ENCODE measurements at places on chromosomes 3 and 15.

GRCh38 chr3:123749711-123750110 lies 134.4 kb downstream of the MYLK start:
- DNase-seq: no peak

DNA sequence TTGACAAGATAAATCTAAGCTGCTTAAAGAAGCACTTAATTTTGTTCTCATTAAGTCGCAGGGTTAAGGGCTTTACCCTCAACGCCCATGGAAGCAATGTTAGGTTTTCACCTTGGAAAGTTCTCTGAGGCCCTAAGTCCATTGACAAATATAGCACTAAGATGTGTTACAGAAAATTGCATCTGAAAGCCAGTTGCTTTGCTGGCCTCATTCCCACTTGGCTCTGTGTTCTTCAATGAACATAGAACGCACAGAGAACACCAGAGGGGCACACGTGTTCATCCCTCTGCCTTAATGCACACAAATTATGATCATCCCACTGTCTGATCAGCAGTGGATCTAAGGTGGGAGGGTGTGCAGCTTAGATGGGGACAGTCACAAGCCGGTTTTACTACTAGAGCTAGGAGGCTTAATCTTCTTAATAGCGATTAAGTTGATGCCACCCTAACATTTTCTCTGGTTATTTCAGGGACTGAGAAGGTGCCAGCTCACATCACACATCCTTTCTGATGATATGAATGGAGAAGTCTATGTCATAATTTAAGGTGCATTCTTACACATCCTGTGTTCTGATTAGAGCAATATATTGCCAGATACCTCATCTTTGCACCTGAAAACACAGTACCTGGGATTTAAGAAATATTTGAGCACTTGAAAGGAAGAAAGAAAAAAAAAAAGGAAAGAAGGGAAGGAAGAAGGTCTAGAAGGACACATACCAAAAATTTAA lies 224.4 kb upstream of the ICE2 start:
- no peak for DNase-seq

- no peak for DNase-seq
Measured at GRCh38 chr3:95710684-95711083, 1103.7 kb upstream of the EPHA6 start.

GRCh38 chr3:119557877-119558269 lies 1.5 kb downstream of the CD80 start:
- no peak for DNase-seq

GRCh38 chr3:9779721-9780457 lies 10.1 kb upstream of the CAMK1 start:
- DNase-seq: no peak

- DNase-seq: no peak
Measured at GRCh38 chr3:151709847-151710246, 23.9 kb upstream of the AADACL2 start.

DNA sequence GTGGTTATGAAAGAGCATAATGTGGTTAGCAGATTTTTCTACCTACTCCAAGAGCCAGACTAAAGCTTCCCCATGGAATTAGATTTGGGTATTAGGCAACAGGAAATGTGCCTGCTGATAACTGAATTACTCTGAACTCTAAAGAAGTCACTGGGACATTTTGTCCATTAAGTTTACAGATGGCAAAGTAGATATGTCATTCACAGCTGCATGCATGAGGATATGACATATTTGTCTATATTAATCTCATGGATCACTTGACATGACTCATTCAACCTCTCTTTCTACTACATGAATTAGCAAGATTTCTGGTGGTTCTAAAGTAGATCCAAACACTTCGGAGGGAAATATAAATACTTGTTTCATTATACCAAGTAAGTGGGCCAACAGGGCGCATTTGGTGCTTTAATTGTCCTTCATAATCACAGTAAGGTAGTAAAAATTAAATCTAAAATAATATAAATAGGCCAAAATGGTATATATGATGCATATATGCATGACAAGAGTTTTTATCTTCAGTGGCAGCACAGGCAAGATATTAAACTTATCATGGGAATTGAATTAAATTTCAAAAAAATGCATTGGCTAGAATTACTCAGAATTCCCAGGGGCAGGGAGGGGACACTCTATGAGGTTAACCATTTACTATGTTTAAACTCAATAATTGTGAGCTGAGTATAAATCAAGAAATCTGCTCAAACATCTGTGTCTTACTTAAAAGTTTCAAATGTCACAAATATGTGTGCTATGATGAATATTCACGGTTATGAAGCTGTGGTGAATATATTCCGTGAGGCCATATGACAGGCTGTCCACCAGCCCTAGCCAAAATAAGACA lies 365.3 kb upstream of the KCNMB2 start:
- DNase-seq: no peak

DNA sequence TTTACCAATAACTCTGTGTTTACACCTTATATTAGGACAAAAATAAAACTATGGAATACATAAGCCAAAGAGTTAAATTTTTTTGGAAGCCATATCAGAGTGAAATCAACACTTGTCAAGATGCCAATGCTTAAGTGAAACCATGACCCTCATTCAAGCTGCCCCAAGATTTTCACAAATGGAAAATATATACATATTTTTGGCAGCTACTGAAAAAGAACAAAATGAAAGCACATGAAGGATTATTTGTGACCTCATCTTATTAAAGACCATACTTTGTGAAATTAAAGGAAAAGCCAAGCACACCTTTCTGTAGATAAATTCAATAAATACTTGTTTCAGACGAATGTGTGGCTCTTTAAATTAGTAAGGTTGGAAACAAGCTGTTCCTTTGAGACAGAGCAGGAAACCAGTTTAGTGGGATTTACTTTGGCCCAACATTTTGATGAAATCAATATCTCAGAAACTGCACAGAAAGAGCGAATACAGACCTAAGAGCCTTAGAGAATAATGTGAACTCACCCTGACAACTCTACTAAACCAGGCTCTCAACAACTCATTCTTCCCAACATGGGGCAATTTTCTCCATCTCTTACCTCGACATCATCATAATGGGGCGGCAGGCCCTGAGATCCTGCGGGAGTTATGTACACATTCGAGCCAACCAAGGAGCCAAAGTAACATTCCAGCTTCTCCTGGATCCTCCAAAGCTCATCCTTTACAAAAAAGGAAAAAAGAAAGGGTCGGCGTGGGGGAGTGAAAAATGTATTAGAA lies 11.1 kb downstream of the RIOX2 start:
- no peak for DNase-seq

DNA sequence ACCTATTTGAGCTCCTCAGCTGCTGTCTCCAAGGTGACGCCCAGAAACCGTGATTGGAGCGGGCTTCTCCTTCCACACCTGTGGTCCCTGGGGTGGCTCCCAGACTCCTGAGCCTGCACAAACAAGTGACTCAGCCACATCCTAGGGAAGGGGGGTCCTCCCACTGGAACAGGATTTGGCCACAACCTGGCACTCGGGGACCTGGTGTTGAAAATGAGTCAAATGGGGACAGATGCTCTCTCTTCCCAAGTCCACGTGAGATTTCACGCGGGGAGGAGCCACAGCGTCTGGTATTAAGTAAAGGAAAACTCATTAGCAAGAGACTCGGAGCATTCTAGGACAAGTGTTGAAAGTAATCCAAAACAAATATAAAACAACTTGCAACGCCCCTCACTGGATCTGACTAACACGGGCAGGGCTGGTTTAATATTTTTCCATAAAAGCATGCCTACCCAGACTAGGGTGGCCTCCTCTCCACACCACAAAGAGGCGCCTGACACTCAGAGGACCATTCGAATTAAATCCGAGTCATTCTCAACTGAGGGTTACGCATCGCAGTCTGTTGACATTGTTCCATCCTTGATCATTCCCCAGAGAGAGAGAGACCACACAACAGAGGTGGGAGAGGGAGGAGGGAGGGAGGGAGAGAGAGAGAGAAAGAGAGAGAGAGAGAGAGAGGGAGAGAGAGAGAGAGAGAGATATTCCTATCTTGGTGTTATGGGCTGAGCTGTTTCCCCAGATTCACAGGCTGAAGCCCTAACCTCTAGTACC lies 74.4 kb downstream of the MGLL start:
- no peak for DNase-seq

DNA sequence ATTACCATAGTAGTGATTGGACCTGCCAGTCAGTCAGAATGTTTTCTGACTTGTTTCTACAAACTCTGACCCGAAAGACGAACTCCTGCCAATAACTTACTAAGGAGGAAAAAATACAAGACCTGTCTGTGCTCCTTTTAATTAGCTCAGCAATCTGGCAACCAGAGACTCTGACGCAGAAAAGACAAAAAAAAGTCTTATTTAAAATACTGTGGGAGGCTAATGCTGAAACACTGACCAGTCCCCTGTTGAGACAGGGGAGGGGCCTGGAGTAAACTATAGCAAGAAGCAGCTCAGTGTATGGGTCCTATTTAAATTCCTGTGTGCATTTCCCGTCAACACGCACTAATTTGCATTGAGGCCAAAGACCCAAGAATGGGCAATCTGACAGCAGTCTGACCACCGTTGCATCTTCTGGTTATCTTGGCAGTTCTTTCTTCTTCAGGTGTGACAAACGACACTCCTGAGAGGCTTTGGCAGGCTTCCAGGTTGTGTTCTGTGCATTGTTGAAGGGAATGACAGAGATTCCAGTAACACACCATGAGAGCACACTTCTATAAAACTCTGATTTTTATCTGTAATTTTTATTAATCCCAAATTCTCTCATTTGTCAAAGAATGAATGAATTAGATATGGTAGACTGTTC lies 1114.3 kb downstream of the IGSF11 start:
- DNase-seq: no peak

- no peak for DNase-seq
Measured at GRCh38 chr3:16200411-16200810, 25.9 kb downstream of the GALNT15 start.

GRCh38 chr3:138347960-138348753 lies at the start of gene MRAS:
Gene MRAS (plus strand): TSS chr3:138348579. CDS start chr3:138372884, 24,305 bp downstream.
- DNase-seq: no peak

Data from stimulated activated CD8-positive, alpha-beta memory T cell treated with anti-CD3 and anti-CD28 coated beads, Interleukin-12 subunit alpha, Interleukin-12 subunit beta, amount 100 ng/mL, for 4 hours (primary cell).